ENCODE measurements at places on chromosomes 2 and 18.

- no peak for DNase-seq
These were observed 866.0 kb upstream of the ACVR2A start for GRCh38 chr2:146978577-146979555.

DNA sequence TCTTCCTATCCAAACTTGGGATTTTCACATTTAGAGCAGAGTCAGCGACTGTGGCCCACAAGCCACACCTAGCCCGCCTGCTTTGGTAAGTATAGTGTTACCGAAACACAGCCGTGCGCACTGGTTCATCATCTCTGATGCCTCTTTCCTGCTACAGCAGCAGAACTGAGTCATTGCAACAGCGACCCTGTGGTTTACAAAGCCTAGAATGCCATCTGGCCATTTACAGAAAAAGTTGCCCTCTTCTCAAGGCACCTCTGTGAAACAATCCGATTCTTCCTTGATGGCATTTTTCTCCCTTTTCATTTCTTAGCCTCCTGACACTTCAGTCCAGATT is 10.7 kb upstream of the IAH1 start:
- no peak for DNase-seq

GRCh38 chr18:79606621-79607331 is 72.8 kb upstream of the CTDP1 start:
- DNase-seq = no peak

- no peak for DNase-seq
These were observed 280.9 kb upstream of the SIX2 start for GRCh38 chr2:45289997-45290709.

DNA sequence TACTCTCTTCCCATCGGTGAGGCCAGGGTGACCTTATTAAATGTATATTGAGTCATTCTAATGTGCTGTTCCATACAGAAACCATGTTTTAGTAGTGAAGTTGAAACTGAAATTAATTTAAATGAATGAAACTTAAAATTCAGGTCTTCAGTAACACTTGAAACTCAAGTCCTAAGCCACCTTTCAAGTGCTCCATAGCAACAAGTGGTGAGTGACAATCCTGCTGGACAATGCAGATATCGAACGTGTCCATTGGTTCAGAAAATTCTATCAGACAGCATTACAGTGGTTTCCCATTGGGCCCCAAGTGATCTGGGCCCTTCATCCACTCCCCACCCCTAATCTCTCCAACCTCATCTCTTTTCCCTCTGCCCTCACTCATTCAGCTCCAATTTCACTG is 48.7 kb downstream of the HNMT start:
- DNase-seq = no peak

GRCh38 chr2:241855245-241855887 is 3.3 kb downstream of the PDCD1 start:
- no peak for DNase-seq

DNA sequence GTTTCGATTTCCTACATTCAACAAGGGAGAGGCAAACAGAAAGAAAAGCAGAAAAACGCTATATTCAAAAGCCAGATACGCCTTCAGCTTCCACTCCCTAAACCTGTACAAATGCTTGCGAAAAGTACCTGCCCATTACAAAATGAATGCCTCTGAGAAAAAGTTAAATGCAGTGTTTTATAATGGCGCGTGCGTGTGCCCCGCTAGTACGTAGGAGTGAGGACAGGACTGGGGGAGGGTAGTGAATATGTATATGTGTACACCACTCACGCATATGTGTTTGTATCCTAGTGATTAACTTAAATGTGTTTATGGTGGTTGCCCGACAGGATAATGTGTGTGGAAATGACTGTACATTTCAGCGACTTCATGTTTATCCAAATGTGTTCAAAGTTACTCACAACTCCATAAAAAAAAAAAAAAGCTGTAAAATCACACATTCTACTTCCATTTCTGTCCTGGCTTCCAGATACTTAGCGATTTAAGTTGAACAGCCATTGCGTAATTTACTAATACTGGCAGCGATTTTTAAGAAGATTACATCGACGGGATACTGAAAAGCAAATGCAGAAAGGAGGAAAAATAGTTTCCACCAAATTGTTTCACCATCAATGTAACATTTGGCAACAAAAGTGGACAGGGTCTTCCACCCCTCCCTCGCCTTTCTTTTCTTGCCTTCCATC is 1.3 kb downstream of the NEUROD1 start:
- DNase-seq = no peak

- DNase-seq = no peak
These were observed 115.2 kb downstream of the MTCL1 start for GRCh38 chr18:8820396-8821082.

GRCh38 chr2:144936442-144936841 is 416.5 kb upstream of the ZEB2 start:
- no peak for DNase-seq

DNA sequence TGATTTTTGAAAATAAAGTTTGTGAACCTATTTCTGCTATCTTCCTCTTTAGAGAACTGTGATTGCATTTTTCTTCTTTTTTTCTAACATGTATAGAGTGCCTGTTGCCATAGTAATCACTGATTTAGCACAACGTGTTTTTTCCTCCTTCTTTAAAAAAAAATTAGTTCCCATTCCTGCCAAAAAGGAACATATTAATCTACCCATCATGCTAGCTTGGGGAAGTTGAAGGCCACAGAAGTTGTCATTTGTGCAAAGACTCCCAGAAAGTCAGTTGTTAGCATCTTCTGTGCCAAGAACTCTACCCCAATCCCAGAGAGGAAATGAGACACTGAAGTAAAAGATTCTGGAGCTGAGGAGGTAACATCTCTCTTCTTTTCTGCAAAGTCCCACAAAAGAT is 57.3 kb downstream of the SLC8A1 start:
- no peak for DNase-seq

DNA sequence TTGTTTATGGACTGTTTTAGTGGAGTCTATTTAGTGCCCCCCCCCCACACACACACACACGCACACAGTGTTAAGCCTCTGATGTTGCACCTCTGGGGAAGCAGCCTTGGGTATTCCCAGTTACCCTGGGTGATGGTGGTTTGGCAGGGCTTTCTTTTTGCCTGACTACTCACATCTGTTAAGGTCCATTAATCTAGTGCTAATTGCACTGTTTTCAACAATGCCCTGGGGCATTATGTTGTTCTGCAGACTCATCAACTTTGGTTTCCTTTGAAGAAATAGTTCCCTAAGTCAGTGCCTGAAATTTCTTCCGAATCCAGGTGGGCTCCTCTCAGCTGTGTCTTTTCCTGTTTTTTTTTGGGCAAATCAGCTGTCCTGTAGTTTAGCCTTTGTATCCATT is 34.7 kb downstream of the SPOPL start:
- DNase-seq = no peak

DNA sequence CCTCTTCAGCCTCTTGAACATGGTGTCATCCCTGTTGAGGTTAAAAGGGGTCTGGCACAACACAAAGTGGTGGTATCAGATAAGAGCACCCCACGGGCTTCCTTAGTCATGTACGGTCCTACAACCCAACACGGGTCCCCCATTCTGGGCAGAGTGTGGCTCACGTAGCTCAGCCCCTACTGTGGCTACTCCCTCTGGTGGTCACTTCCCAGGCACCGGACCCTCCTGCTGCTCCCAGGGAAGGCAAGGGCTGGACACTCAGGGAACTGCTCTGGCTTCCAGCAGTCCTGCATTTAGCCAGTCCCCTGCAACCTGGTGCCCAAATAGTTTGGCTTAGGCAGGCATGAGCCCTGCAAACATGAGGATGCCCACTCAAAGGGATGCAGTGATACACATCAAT is 58.6 kb downstream of the GALNT14 start:
- no peak for DNase-seq

DNA sequence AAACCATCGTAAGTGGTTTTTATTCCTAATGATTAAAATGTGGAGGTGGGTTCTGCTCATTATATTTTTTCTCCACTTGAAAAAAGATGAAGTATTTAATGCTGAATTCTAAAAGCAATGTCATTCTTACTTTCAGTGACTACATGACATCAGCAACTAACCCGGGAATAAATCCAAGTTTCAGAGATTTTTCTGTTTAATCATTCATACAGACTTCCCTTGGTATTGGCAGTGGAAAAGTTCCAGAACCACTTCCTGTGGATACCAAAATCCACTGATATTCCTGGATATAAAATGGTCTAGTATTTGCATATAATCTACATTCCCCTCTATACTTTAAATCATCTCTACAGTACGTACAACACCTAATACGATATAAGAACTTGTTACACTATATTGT is 128.6 kb downstream of the ZNF532 start:
- DNase-seq = no peak
